ENCODE measurements at places on chromosomes 11 and 22. TPM values are rescaled to one million over a fixed set of nuclear protein-coding genes. Genes with fewer than 3 reads are reported as not detected.

DNA sequence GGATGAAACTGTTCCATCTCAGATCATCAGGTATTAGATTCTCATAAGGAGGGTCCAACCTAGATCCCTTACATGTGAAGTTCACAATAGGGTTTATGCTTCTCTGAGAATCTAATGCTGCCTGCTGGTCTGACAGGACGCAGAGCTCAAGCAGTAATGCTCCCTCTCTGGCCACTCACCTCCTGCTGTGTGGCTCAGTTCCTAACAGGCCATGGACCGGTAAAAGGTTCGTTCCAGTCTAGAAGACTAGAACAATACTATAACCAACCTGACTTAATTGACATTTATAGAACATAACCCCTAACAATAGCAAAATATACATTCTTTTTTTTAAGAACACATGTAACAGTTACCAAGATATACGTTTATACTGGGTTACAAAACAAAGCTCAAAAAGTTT is 45.8 kb downstream of the ATG16L2 start:
- no peak overlapping the region for H3K27ac ChIP-seq
- no peaks in the 10 kb centered on the region for H3K4me1 ChIP-seq
- no peak for DNase-seq
- H3K27me3 ChIP-seq, result no peaks in the 10 kb centered on the region
- peaks cover 4% of the 10 kb centered on the region for H3K36me3 ChIP-seq

- no peak overlapping the region for H3K4me3 ChIP-seq
- no peak overlapping the region for H3K27ac ChIP-seq
- no peaks in the 10 kb centered on the region for H3K4me1 ChIP-seq
- no peak for DNase-seq
Measured at GRCh38 chr11:643366-643765, 6.3 kb downstream of the DRD4 start.

DNA sequence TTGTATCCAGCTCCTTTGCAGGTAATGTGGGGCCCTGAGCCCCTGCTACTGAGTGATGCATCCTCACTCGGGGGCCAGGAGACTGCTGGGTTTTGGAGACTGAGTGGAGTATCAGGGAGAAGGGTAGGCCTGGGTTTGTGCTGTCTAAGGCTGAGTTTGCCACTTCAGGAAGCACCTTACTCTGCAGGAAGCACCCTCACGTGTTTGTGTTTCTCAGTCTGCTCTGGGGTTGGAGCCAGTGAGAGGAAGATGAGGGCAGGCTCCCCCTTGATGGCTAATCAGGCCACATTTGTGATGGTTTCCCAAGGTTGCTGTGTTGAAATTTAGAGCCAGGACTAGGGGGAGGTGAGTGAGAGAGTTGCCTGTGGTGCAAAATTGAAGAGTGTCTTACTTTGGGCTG is 13.7 kb upstream of the THY1 start:
- H3K27ac ChIP-seq, result no peak overlapping the region
- no peak overlapping the region for H3K4me3 ChIP-seq
- H3K4me1 ChIP-seq, result peaks cover 12% of the 10 kb centered on the region
- H3K27me3 ChIP-seq, result peaks cover 17% of the 10 kb centered on the region
- no peak for DNase-seq

DNA sequence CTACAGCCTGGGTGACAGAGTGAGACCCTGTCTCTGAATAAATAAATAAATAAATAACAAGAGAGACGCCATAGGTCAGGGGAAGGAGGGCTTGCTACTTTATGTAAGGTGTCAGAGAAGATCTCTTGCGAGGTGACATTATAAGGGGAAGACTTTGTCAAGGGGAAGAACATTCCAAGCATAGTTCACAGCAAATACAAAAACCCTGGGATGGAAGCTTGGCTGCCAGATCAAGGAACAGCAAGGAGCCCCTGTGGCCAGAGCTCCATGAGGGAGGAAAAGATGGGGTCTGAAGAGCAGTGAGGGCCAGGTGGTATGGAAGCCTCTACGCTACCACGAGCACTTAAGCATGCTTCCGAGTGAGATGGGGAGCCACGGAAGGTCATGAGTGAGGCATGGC is 62.3 kb downstream of the AHNAK start:
- H3K4me1 ChIP-seq, result no peaks in the 10 kb centered on the region
- peaks cover 8% of the 10 kb centered on the region for H3K27me3 ChIP-seq
- no peak overlapping the region for H3K4me3 ChIP-seq
- peaks cover 11% of the 10 kb centered on the region for H3K36me3 ChIP-seq
- no peak overlapping the region for H3K27ac ChIP-seq

DNA sequence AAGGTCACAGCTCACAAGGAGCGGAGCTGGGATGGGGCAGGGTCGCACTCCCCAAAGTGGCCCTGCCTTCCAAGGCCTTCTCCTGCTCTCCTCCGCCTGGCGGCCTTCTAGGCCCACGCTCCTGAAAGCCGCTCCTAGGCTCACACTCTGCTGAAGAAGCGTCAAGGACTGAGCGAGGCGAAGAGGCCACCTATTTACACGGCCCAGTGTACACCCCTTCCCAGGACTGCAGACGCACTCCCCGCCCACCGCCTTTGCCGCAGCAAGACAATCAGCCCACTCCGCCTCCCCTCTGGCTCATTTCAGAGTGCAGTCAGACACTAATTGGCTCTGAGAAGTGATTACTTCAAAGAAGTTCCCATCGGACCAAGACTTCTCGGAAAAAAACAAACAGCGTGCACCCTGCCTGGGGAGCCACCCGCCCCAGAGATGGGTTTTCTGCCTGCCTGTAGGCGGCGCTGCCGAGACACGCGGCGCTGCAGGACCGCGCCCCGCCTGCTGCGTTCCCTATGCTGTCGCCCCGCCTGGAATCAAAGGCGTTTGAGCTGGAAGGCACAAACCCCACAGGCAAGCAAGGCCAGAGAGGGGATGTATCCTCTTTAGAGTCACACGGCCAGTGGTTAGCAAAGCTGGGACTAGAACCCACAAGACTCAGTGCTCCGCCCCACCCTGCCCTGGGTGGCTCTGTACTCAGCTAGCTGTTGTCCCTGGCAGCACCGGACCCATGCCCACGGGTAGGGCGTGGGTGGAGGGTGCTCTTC is 414.8 kb downstream of the BUD13 start:
- H3K4me1 ChIP-seq, result no peaks in the 10 kb centered on the region
- DNase-seq, result no peak
- H3K27ac ChIP-seq, result no peak overlapping the region
- no peak overlapping the region for H3K4me3 ChIP-seq

DNA sequence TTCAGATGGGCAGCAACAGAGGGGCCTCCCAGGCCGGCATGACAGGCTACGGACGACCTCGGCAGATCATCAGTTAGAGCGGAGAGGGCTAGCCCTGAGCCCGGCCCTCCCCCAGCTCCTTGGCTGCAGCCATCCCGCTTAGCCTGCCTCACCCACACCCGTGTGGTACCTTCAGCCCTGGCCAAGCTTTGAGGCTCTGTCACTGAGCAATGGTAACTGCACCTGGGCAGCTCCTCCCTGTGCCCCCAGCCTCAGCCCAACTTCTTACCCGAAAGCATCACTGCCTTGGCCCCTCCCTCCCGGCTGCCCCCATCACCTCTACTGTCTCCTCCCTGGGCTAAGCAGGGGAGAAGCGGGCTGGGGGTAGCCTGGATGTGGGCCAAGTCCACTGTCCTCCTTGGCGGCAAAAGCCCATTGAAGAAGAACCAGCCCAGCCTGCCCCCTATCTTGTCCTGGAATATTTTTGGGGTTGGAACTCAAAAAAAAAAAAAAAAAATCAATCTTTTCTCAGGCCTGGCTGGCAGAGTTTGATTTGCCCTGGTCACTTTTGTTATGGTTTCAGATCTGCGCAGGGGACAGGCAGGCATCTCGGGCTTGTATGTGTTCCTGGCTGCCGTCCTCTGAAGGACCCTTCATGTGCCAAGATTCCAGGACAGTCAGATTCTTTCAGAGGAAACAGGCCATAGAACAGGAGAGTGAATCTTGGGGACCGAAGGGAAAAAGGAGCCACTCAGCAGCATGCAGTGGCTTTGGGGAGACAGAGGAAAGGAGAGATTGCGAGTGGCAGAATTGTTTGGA is 5.3 kb downstream of the TAGLN start:
- no peak overlapping the region for H3K4me3 ChIP-seq
- peaks cover 3% of the 10 kb centered on the region for H3K36me3 ChIP-seq
- H3K27me3 ChIP-seq, result no peaks in the 10 kb centered on the region
- H3K27ac ChIP-seq, result peak overlapping the region; percentile 14
- DNase-seq, result no peak
- no peaks in the 10 kb centered on the region for H3K4me1 ChIP-seq

DNA sequence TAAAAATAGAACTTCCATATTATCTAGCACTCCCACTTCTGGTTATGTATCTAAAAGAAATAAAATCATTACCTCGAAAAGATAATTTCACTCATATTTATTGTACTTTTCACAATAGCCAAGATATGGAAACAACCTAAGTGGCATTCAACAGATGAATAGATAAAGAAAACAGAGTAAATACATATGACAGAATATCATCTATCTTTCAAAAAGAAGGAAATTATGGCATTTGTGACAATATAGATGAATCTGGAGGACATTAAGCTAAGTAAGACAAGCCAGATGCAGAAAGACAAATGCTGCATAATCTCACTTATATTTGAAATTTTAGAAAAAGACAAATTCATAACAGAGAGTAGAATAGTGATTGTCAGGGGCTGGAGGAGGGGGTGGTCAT is 590.0 kb upstream of the ANO3 start:
- H3K4me3 ChIP-seq, result no peak overlapping the region
- H3K4me1 ChIP-seq, result no peaks in the 10 kb centered on the region
- no peak overlapping the region for H3K27ac ChIP-seq
- H3K36me3 ChIP-seq, result no peaks in the 10 kb centered on the region
- H3K27me3 ChIP-seq, result no peaks in the 10 kb centered on the region
- no peak for DNase-seq

- H3K4me3 ChIP-seq, result no peak overlapping the region
- H3K27me3 ChIP-seq, result peaks cover 2% of the 10 kb centered on the region
- no peak for DNase-seq
Measured at GRCh38 chr11:10590218-10590915, 21.9 kb upstream of the LYVE1 start.

DNA sequence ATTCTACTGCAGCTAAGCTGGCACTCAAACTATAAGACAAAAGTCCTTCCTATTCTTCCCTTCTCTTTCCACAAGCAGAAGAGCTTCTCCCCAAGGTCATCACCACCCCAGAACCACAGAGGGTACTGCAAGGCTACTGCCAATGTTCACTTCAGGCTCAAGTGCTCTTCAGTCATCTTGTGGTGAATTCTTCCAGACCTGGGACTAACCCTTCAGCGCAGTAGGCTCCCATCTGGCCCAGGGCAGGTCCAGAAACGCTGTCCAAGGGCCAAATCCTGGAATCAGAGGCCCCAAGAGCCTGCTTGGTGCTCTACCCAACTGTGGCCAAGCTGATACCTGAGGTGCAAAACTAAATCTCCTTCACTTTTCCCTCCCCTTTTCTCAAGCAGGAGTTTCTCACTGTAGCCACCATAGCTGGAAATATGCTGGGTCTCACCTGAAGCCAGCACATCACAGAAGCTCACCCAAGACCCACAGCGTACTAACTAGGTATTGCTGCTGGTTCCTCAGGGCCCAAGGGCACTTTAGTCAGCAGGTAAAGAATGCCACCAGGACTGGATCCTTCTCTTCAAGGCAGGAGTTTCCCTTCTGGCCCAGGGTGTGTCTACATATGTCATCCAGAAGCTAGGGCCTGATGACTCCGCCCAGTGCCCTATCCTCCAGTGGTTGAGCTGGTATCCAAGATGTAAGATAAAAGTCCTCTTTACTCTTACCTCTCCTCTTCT is 27.8 kb downstream of the FCHSD2 start:
- H3K4me3 ChIP-seq, result no peak overlapping the region
- no peak for DNase-seq
- peaks cover 17% of the 10 kb centered on the region for H3K36me3 ChIP-seq
- peaks cover 2% of the 10 kb centered on the region for H3K4me1 ChIP-seq
- no peaks in the 10 kb centered on the region for H3K27me3 ChIP-seq
- H3K27ac ChIP-seq, result no peak overlapping the region

GRCh38 chr11:70220136-70220535 is 17.0 kb downstream of the FADD start:
- no peak overlapping the region for H3K27ac ChIP-seq
- no peak for DNase-seq
- H3K36me3 ChIP-seq, result no peaks in the 10 kb centered on the region
- peaks cover 7% of the 10 kb centered on the region for H3K27me3 ChIP-seq
- no peaks in the 10 kb centered on the region for H3K4me1 ChIP-seq

The TNNI2 gene
- 2.0 TPM for polyA plus RNA-seq

The MS4A12 gene
- not detected for polyA plus RNA-seq

The MTMR3 gene
- polyA plus RNA-seq, result 11.2 TPM

The CRYBB3 gene
- polyA plus RNA-seq, result not detected

The FOLH1 gene
- polyA plus RNA-seq, result not detected
